ENCODE measurements at places on chromosomes 12 and 14. TPM values are rescaled to one million over a fixed set of nuclear protein-coding genes. Genes with fewer than 3 reads are reported as not detected.

DNA sequence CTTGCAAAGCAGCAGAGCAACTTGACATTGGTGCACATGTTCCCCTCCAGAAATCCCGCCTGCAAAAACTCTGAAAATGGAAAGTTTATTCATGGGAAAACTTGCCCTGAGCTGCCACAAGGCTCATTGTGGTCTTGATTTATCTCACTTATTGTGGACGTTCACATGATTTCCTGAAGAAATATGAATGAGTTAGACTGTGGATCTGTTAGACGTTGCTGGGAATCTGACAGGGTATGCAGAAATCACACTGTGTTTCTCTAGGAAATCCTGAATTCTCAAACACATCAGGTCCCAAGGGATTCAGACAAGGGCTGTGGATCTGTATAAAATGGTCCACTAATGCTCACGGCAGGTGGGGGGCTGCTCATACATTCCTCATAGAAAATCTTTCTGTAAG is 72.2 kb downstream of the EID3 start:
- no peak for ATAC-seq

The GLT8D2 gene
- total RNA-seq = 2.5 TPM

The SYT1 gene
- 86.3 TPM for total RNA-seq

- no peak for ATAC-seq
Observed at GRCh38 chr12:54959291-54960018, 25.1 kb downstream of the TESPA1 start.

DNA sequence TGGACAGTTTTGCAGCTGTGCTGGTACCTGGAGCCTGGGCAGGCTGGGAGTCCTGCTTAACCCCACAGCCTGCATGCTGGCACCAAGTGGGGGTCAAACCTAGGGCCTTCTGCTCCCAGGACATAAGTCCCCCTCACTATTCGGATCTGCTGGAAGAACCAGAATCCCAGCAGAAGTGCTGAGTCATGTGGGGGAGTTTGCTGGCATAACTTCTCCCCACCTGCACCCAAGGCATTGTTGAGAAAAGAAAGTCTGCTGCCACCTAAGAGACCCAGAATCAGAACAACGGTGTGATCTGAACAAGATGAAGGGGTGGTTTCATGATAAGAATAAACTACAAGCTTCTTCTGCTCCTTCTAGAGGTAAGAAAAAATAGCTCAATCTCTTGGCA is 102.7 kb downstream of the RBM19 start:
- no peak for ATAC-seq

The RNU4-1 gene
- 7,837 TPM for total RNA-seq

- ATAC-seq = no peak
Observed at GRCh38 chr14:54746019-54746418, 156.6 kb downstream of the GCH1 start.

- ATAC-seq = no peak
Observed at GRCh38 chr12:86228656-86229055, 27.5 kb downstream of the MGAT4C start.

The CCDC177 gene
- 3.3 TPM for total RNA-seq

All from motor neuron (in vitro differentiated cells).